SHP77 (cell line): ENCODE measurements at places on chromosomes 3 and 15.

- no peak for DNase-seq
These were observed 21.4 kb downstream of the EIF4E3 start for GRCh38 chr3:71703797-71704196.

GRCh38 chr3:162096874-162097273, 600.3 kb downstream of the OTOL1 start:
- DNase-seq = no peak

DNA sequence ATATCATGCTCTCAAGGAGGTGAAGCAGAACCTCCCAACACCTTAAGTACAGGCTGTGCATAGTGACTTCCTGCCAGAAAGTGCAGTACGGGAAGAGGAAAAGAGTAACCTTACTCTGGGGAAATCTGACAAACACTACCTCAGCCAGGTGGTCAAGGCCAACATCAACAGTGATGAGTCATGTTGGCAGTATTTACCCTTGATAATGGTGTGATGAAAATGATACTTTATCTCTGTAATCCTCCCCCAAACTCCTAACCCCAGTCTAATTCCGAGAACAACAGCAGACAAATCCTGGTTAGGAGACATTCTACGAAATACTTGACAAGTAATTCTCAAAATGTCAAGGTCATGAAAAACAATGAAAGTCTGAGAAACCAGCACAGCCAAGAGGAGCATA, 26.5 kb downstream of the ANKDD1A start:
- peak; percentile 39 for DNase-seq

GRCh38 chr3:177640319-177640965, 443.2 kb upstream of the TBL1XR1 start:
- DNase-seq = peak; percentile 90

GRCh38 chr3:178352326-178353005, 183.8 kb upstream of the KCNMB2 start:
- DNase-seq = peak; percentile 46

DNA sequence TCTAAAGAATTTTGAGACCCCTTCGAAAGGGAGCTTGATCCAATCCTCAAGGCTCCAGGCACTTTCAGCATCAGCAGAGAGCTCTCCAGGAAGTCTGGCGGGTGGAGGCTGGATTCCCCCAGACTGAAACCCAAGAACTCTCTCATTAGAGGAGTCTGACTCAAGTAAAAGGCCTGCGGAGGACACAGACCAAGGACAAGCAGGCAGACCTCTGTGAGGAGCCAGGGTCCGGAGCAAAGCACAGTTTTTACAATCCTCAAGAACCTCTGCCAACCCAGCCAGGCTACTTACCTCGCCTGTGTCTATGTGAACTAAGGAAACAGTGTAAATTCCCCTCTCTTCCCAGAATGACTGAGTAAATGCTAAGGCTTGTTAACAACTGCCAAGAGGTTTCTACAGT, 86.2 kb downstream of the FBN1 start:
- DNase-seq = no peak

- DNase-seq = no peak
These were observed 405.6 kb downstream of the NTRK3 start for GRCh38 chr15:87850916-87851315.

GRCh38 chr3:78791753-78792152, 976.0 kb downstream of the ROBO1 start:
- peak; percentile 69 for DNase-seq

DNA sequence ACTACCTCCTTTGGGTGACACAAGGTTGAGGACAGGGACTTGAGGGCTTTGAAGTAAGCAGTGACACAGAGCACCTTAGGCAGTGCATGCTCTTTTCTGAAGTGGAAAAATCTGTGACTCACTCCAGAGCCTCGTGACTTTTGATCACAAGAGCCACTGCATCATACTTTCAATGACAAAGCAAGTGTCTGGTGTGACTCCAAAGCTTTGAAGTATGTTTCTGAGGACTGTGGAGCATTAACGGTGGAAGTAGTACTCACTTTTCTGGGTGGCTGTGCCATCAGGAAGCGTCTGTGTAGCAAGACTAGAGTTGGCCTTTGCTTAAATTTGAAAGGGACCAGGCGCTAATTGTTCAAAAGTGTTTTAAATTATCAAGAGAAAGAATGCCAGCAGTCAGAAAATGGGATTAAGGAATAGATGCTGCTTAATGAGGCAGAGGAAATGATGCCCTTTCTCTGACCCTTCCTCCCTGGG, 210.7 kb upstream of the TRIM42 start:
- DNase-seq = no peak

DNA sequence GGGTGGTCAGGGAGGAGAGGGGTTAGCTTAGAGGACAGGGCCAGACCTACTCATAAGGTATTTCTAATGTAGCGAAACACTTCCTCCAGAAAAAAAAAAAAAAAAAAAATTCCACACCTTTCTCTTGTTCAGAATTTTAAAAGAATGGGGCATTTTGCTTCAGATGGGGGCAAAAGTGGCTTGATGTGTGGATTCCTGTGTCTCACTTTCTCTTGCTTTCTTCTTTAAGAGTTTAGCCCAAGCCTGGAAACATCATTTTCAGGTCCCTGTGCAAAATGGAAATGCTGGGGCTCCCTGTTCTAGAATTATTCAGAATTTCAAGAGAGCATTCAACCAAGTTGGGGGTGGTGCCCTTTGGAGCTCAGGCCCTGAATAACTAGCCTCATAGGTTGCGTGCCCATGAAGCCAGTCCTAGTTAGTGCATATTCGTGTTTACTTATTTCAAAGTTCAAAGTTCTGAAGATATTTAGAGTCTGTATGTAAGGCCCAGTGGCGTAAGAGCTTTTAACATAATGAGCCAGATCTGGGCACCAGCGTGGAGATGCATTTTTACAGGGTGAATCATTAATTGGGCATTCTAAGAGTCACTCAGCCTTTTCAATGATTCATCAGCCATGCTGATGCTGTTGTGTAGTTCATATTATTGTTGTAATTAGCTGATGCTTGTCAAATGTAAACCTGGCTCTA, 104.5 kb downstream of the RPLP1 start:
- DNase-seq = no peak

- DNase-seq = no peak
These were observed 47.7 kb downstream of the TNIK start for GRCh38 chr3:171412473-171412872.

DNA sequence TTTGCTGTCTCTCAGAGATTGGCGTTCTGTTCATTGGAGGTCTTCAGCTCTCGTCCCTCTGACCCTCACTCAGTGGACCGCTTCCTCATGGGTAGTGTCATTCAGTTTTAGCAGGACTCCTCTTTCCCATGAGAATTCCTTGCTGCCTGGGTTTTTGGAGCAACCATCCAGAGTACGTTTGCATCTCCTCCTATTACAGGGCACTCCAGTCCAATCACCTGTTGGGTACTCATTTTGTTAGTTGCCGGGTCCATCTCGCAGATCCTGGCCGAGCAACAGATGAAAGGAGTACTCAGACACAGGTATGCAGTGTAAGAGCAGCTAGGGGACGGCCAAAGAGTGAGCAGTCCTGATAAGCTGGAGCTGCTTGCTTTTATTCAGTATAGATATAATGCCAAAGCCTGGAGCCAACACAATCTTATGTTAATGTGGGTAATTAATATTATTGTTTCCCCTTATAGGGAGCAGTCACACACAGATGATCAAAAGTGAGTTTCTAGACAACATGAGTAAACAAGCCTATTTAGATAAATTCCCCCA, 49.6 kb downstream of the ISG20 start:
- no peak for DNase-seq

- no peak for DNase-seq
These were observed 16.2 kb downstream of the ZPLD1 start for GRCh38 chr3:102450976-102451375.

DNA sequence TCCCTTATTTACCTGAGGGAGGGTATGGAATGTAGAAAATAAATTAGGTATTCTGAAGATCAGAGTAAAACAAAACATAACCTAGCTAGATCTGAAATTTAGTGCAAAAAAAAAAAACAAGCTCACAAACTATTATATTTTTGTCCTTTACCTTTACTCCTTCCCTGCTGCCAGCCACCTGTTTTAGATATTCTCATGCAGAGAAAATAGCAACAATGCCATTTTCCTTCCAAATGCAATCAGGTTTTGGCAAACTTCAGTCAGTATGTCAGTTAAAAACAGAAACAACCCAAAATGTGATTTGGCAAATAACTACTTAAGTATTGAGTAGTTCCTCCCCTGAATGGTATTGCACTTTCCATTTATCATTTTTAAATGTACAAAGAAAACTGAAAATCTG, 35.8 kb downstream of the PEAK1 start:
- DNase-seq = no peak

DNA sequence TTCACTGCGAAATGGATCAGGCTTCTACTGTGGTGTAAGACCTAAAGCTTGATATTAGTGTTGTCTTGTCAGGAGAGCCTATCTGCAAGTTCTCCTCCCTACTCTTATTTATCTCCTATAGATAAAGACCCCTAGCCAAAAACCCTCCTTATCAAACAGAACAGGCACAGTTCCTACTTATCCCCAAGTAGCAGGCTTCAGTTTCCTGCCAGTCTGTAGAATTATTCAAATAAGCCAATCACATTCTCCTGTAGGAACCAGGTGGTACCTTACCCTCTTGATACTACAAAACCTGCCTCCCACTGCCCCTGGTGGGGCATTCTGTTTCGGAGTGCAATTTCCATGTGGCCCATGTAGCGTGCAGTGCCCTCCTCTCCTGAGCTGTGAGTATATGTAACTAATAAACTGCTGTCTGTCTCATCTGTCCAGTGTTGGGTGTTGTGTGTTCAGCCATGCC, 28.7 kb downstream of the HDGFL3 start:
- no peak for DNase-seq

DNA sequence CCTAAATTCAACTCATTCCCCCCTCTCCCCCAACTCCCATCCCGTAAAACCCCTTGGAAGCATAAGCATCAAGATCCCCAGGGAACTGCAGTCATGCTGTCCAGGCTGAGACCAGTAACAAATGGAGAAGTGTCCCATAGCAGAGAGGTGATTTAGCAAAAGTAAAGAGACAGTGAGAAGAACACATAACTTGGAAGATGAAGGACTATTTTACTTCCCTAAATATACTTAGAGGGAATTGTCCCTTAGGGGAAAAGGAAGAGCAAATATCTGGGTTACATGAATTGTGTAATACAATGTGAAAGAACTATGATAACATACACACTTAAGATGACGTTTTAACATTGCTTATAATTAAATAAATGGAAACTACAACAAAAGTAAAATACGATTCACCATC, 61.6 kb upstream of the LRRFIP2 start:
- no peak for DNase-seq

DNA sequence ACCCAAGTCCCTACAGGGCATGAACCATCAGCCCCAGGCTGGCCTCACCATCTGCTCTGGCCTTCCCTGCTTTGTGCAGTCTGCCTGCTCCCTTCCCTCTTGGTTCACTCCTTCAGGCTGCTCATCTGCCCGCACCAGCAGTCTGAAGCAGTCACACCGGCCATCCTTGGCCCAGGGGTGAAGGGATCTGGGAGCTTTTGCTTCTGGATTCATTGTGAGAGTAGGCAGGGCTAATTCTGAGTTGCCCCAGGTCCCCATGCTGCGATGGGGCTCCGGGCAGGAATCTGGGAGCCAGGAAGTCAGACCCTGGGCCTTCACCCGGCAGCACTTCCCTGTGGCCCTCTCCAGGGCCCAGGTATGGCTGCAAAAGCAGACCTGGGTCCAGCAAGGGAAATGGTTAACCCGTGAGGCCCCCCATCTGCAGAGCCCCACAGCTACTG, 99.7 kb downstream of the VGLL4 start:
- DNase-seq = no peak

DNA sequence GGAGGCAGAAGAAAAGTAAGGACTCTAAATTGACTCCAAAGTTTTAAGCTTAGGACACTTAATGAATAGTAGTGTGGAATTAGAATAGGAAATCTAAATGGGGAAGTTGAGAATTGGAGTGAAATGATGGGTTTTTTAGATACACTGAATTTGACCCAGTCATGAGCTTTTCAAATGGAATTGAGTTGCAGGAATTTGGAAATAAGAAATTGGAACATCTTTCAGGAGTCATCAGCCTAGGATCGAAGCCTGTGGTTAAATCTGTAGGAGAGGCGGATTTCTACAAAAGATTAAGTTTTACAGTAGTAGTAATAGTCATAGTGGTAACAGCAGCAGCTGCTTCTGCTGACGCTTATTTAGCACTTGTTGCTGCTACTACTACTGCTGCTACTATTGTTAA, 129.0 kb upstream of the LRRFIP2 start:
- no peak for DNase-seq

DNA sequence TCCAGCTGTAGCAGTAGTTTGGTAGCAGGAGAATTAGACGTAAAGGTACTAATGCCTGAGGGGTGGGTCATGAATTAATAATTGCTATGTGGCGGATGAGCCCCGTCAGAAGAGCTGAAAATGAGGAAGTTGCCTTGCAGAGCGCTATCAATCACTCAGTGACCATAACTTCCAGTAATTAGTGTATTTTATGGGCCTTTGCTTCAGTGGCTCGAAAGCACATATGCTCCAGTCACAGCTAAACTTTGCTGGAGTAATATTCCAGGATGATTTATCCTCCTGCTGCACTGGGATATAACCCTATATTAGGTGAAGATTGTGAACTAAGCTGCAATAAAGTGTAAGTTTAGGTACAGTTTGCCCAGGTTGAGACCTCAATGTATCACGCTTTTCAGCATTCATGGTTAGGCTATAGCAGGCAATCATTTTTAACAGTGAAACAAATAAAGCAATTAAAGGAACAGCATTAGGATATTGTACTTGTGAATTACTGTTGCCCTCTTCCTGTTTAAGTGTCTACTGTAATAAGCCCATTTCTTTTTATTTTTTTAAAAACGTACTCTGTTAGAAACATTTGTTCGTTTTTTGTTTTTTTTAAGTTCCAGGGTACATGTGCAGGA, 104.6 kb upstream of the SKOR1 start:
- DNase-seq = peak; percentile 15

GRCh38 chr3:114856835-114857234, 290.3 kb downstream of the ZBTB20 start:
- DNase-seq = no peak

DNA sequence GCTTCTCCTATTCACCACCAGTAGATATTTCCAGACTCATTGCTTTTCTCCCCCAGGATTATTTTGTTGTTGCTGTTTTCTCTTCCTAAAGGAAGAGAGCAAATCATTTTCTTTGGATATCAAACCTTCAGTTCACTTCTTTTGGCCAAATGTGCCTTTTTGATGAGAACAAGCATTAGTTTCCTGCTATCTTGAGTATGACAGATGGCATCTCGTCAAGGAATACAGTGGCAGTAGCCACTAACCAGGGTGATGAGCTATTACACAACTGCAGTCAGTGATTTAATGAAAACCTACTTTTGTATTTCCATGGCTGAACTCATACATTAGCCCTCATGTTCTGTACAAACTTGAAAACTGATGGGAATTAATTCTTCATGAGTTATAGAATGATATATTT, 354.6 kb downstream of the CADM2 start:
- DNase-seq = no peak

GRCh38 chr3:137769322-137770065, 5.4 kb downstream of the SOX14 start:
- DNase-seq = no peak

DNA sequence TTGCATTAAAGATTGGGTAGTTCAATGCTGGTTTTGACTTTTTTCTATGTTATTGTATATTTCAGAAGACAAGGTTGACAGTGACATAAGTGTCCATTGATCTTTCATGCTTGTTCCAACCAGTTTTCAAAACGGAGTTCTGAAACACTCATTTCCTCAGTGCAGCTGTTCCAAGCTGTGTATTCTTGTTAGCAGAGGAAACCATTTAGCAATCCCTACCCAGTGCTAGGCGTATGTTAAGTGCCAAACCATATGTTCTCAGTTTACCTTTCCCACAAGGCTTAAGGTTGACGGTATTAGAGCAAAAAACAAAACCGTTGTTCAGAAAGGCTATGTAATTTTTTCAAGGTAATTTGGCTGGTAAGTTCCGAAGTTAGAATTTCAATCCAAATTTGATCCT, 9.1 kb downstream of the ATOSA start:
- no peak for DNase-seq
